ENCODE measurements at places on chromosomes 1 and 21.

DNA sequence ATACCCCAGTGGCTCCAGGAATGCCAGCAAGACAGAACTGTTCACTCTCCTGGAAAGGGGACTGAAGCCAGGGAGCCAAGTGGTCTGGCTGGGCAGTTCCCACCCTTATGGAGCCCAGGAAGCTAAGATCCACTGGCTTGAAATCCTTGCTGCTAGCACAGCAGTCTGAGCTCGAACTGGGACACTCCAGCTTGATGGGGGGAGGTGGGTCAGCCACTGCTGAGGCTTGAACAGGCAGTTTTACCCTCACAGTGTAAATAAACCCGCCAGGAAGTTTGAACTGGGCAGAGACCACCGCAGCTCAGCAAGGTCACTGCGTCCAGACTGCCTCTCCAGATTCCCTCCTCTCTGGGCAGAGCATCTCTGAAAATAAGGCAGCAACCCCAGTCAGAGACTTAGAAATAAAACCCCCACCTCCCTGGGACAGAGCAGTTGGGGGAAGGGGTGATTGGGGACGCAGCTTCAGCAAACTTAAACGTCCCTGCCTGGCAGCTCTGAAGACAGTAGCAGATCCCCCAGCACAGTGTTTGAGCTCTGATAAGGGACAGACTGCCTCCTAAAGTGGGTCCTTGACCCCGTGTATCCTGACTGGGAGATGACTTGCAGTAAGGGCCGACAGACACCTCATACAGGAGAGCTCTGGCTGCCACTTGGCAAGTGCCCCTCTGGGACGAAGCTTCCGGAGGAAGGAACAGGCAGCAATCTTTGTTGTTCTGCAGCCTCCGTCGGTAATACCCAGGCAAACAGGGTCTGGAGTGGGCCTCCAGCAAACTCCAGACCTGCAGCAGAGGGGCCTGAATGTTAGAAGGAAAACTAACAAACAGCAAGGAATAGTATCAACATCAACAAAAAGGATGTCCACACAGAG is 568.4 kb downstream of the PLA2G4A start:
- DNase-seq, result no peak

- no peak for DNase-seq
These were observed 3.2 kb downstream of the TEX50 start for GRCh38 chr1:173638043-173639021.

DNA sequence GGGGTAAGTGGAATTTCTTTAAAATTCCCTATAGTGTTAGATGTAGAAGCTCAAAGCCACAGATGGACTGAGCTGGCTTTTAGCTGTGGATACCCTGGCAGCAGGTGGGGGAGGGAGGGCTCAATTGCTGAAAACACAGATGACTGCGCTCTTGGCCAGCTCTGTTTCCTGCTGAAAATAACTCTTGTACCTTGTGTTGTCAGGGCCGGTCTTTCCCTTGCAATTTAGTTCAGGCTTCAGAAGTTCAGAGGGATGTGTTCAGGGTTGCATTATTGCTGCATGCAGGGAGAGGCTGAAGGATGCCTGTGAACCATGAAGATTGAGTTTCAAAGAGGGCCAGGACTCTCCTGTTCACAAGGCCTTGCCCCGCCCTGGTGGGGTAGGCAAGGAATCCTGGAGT is 58.1 kb upstream of the GCLM start:
- no peak for DNase-seq

DNA sequence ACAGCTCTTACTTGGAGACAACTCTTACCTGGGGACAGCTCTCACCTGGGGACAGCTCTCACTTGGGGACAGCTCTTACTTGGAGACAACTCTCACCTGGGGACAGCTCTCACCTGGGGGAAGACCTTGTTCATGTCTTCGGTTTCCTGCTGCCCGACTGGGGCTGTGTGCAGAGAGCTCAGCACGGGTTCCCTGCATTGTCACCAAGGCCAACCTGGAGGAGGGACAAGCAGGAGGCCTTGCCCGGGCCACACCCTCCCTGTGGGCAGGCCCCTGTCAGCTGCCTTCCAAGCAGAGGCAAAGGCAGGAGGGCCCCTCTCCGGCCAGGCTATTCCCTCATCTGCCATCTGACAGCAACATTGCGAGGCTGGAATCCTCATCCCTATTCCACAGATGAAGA is at the start of gene LDLRAD1:
TSS of gene LDLRAD1 (minus strand) at position 208 of the 400 bp plus-strand sequence. CDS start at position 134, 74 bp downstream.
- peak; percentile 30 for DNase-seq

DNA sequence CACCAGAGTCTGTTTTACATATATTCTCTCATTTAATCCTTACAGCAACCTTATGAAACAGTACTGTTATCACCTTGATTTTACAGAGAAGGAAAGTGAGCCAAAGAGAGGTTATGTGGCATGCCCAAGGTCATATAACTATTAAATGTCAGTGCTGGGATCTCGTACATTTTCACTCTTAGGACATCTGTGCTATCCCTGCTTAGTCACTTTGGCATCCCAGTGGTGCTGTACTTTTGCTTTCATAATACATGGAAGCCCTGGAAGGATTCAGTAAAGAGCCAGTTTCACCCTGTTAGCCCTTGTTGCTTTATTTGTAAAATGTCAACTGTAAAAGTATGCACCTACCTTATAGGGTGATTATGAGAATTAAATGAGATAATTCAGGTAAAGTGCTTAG is 104.4 kb downstream of the NFIA start:
- DNase-seq, result no peak

- no peak for DNase-seq
These were observed 2.5 kb downstream of the SMIM1 start for GRCh38 chr1:3774946-3775489.

GRCh38 chr1:224785622-224786021 is 143.9 kb upstream of the DNAH14 start:
- no peak for DNase-seq

DNA sequence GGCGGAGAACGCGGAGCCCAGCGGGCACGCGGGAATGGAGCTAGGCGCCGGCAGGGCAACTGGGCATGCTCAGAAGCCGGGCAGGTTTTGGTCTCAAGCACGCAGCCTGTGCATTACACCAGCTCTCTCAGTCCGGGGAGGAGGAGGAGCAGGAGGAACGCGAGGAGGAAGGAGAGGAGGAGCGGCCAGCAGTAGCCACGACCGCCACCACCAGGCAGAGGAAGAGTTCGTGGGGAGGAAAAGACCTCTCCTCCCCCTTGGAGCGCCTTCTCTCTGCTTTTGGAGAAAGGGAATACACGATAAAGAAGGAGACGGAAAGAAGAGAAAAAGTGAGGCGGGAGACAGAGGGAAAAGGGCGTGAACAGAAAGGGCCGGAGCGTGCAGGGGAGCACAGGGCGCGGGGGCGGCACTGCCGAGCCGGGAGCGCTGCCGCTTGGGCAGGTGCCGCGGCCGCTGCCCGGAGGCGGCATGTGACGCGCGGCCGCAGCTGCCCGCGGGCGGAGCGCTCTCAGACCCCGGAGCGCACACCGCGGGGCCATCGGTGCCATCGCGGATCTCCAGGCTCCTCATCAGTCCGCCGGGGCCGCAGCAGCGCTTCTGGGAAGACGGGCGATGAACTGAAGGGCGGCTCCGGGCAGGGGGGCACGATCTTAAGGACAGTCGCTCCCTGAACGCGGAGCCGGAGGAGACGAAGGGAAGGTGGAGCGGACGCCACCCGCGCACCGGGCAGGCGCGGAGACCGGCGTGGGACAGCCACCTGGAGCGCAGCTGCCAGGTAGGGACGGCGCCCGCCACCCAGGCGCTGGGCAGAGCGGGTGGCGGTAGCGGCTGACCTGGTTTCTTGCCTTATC is at the start of gene CHRM3:
TSS of gene CHRM3 (plus strand) at position 116 of the 851 bp plus-strand sequence. CDS start 520,884 bp downstream, outside the sequence.
- DNase-seq, result peak; percentile 73

DNA sequence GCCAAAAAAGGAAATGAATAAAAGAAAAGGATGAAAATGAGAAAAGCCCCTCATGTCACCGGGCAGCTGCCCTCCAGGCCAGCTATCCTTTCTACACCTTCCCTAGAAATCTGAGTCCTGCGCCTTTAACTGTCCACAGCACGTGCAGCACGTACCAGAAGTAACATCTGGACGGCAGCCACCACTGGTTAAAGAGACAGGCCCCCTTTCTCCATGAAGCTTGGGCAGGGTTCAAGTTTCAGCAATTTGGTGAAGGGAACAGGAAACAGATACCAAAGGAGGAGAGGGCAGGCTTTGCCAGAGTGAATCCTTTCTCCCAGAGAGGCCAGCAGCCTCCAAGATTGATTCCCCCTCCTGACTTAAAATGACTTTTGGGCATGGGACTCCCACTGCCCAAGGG is 3.6 kb upstream of the KIAA2013 start:
- DNase-seq, result peak; percentile 85

GRCh38 chr1:230057681-230058565 is 9.1 kb upstream of the GALNT2 start:
- DNase-seq, result no peak

DNA sequence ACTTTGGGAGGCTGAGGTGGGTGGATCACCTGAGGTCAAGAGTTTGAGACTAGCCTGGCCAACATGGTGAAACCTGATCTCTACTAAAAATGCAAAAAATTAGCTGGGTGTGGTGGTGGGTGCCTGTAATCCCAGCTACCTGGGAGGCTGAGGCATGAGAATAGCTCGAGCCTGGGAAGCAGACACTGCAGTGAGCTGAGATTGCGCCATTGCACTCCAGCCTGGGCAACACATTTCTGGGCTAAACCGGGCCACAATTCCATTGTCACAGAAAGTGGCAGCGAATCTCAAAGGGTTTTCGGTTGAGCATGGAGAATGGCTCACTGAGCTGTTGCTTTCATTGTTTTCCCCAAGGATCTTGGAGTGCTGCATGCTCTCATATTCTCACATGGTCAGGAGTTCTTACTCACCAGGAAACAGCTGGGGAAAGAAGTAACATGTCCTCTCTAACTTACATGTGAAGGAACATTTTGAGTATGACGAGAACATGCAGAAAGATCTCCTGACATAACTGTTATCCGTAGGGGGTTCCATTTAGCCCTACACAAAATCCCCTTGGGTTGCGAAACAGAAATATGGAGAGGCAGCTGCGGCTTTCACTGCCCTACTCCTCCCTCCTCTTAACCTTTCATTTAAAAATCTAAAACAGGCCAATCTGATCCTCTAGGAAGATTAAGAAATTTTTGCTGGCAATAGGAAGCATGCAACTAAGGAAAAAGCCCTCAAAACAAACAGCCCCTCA is 341.1 kb downstream of the PCP4 start:
- no peak for DNase-seq

DNA sequence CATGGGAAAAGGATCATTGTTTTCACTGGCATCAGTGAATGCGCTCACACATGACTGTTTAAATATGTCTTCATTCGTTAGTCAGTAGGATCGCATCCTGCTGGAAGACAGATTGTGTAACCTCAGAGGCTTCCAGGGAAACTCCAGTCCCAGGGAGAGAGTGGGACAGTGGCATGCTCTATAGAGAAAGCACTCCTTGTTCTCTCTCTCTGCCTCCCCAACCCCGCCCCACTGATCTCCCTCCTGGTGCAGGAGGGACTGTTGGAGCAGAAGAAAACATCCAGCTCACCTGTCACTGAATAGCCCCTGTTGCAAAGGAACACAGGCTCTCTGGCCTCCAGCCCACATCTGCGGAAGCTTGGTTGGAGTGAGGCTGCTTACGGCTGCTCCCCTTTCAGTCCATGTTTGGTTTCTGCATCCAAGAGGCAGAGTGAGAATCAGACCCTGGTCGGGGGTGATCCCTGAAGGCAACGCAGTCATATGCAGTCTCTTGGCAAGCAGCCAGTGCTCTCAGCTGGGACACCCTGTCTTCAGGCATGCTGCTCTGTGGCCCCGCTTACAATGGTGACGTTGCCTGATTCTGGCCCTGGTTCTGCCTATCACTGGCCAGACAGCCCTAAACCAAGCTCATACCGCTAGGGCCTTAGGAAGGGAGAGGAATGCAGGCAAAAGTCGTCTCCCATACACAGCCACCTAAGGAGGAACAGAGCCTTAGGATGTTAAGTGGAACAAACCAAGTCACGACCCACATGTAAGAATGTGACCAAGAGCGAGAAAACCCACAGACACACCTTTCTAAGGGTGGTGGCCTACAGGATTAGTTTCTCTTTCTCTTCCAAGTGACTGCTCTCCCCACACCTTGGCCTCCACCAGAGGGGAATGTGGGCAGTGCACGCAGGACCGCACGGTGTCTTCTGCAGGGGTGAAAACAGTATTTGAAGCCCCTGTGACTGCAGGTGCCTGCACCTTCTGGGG is 39.7 kb downstream of the BACE2 start:
- DNase-seq, result no peak
